ENCODE measurements at places on chromosomes 6 and 20. TPM values are rescaled to one million over a fixed set of nuclear protein-coding genes. Genes with fewer than 3 reads are reported as not detected.

DNA sequence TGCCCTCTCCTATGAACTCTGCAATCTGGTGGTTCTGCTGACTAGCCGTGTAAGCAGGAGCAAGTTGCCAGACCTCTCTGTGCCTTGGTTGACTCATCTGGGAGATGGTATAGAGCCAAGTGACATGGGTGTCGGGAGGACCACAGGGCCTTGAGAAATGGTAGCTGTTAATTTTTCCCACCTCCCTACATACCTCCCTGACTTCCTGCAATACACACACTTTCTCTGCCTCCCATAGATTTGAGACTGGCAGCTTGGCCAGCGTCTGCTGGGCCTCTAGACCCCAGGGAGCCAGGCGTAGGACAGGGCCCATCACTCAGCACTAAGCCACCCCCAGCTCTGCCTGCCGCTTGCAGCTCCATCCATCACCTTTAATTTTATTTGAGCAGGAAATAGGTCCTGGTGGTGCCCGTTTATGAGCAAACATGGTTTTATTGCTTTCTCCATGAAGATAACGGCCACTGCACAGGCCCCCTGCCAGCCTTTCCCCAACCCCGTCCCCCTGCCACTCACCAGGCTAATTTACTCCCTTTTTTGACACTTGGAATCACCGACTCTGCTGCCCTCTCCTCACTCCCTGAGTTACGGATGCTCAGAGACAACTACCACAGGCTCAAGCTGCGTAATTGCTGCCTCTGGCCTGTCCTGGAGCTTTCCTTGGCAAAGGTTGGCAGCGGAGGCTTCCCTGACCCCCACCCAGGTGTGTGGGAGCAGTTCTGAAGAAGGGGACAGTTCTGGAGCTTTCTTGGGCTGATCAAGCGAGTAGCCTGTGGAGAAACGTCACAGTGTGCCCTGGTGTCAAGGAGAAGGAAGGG is 11.1 kb downstream of the GLP1R start:
- H3K36me3 ChIP-seq: no peaks in the 10 kb centered on the region
- H3K27ac ChIP-seq: no peak overlapping the region
- peaks cover 4% of the 10 kb centered on the region for H3K27me3 ChIP-seq

- no peak overlapping the region for H3K27ac ChIP-seq
- no peaks in the 10 kb centered on the region for H3K36me3 ChIP-seq
- H3K4me3 ChIP-seq: no peak overlapping the region
- DNase-seq: no peak
These were observed 3.2 kb upstream of the RNF146 start for GRCh38 chr6:127263481-127263880.

GRCh38 chr6:153149891-153150290 is 18.8 kb upstream of the RGS17 start:
- no peaks in the 10 kb centered on the region for H3K27me3 ChIP-seq
- H3K4me3 ChIP-seq: no peak overlapping the region
- H3K27ac ChIP-seq: no peak overlapping the region
- no peaks in the 10 kb centered on the region for H3K4me1 ChIP-seq
- DNase-seq: no peak

- no peak overlapping the region for H3K4me3 ChIP-seq
- H3K4me1 ChIP-seq: peaks cover 10% of the 10 kb centered on the region
- no peaks in the 10 kb centered on the region for H3K36me3 ChIP-seq
These were observed 61.5 kb downstream of the RREB1 start for GRCh38 chr6:7169296-7169721.

DNA sequence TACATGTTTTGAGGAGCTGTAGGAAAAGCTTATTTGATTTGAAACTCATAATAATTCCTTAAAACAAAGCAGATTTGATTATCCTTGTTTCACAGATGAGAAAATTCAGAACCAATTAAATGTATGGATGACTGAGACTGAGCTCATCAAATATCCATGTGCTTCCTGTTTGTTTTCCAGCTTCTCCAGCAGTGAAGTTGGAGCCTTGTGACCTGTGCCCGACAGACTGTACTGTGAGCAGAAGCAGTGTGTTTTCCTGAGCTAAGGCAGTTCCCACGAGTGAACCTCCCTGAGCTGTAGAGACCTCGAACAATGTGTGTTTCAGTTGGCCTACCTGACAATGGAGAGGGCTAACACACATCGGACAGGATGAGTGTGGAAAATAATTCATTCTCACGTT is 599.5 kb upstream of the NRSN1 start:
- no peak overlapping the region for H3K27ac ChIP-seq
- no peaks in the 10 kb centered on the region for H3K27me3 ChIP-seq
- no peaks in the 10 kb centered on the region for H3K4me1 ChIP-seq
- H3K36me3 ChIP-seq: no peaks in the 10 kb centered on the region

- H3K27me3 ChIP-seq: no peaks in the 10 kb centered on the region
- DNase-seq: no peak
- H3K4me1 ChIP-seq: no peaks in the 10 kb centered on the region
These were observed 18.0 kb downstream of the BAG2 start for GRCh38 chr6:57190140-57190539.

- H3K36me3 ChIP-seq: no peaks in the 10 kb centered on the region
- no peak overlapping the region for H3K4me3 ChIP-seq
- DNase-seq: no peak
- H3K27ac ChIP-seq: no peak overlapping the region
- no peaks in the 10 kb centered on the region for H3K4me1 ChIP-seq
- no peaks in the 10 kb centered on the region for H3K27me3 ChIP-seq
These were observed 22.9 kb downstream of the TOX2 start for GRCh38 chr20:43937591-43937990.

GRCh38 chr6:83574783-83575182 is 62.4 kb downstream of the PRSS35 start:
- H3K27ac ChIP-seq: no peak overlapping the region
- no peaks in the 10 kb centered on the region for H3K36me3 ChIP-seq
- no peaks in the 10 kb centered on the region for H3K4me1 ChIP-seq
- no peak for DNase-seq
- no peaks in the 10 kb centered on the region for H3K27me3 ChIP-seq

PRPH2 gene
- 0.59 TPM for total RNA-seq

GLO1 gene
- total RNA-seq: 79.3 TPM

FLRT3 gene
- total RNA-seq: under 0.01 TPM

Data from breast epithelium (tissue), 4 donors.